ENCODE measurements at places on chromosomes 7 and 10.

DNA sequence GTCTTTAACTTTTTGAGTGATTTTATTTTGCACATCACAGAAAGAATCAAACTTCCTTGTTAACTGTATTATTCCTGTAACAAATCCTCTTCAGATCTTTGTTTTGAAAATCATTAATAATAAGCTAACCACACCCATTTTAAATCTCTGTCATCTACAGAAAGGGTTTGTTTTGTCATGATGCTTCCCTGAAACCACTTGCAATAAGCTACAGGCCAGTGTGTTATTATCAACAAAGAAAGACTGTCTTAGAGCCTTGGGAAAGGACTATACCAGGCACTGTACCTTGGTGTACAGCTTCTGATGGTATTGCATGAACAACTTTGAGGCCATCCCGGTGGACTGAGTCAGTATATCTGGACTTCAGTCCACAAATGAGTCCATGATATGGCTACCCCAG, 145.3 kb upstream of the FAM3C start:
- H3K27ac ChIP-seq: no peak overlapping the region
- H3K4me3 ChIP-seq: no peak overlapping the region
- H3K36me3 ChIP-seq: no peaks in the 10 kb centered on the region
- H3K4me1 ChIP-seq: no peaks in the 10 kb centered on the region

GRCh38 chr7:2105917-2106316, 126.8 kb downstream of the MAD1L1 start:
- H3K36me3 ChIP-seq: no peaks in the 10 kb centered on the region
- no peak overlapping the region for H3K27ac ChIP-seq
- no peak overlapping the region for H3K4me3 ChIP-seq
- peaks cover 17% of the 10 kb centered on the region for H3K4me1 ChIP-seq

DNA sequence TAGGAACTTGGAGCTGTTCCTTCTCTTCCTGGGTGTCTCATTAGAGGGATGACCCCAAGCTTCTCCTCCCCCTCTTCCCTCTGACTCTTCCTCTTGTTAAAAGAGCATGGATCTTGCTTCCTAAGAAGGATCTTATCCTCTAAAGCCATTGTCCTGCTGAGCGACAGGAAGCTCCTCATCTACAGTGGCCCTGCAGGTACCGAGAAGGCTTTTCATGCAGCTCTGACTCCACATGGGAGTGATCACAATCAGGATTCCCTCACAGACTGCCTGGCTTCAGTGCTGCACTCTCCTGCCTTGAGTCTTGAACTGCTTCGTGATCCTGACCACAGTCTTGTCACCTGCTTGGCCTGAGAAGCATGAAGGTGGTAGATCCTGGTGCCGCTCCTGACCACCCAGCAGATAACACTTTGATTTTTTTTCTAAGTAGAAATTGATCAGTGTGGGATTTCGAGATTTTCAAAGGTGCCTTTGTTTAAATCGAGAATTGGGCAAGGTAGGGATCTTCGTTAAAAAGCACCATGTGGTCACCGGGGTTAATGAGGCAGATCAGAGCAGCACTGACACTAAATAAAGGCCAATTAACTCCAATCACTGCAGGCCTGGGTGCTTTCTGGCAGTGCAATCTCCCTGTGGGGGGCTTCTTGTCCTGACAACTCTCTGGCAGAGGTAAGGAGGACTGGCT, 376.4 kb downstream of the NRG3 start:
- H3K27me3 ChIP-seq: no peaks in the 10 kb centered on the region
- H3K36me3 ChIP-seq: no peaks in the 10 kb centered on the region
- no peaks in the 10 kb centered on the region for H3K4me1 ChIP-seq
- no peak for DNase-seq
- H3K27ac ChIP-seq: no peak overlapping the region

DNA sequence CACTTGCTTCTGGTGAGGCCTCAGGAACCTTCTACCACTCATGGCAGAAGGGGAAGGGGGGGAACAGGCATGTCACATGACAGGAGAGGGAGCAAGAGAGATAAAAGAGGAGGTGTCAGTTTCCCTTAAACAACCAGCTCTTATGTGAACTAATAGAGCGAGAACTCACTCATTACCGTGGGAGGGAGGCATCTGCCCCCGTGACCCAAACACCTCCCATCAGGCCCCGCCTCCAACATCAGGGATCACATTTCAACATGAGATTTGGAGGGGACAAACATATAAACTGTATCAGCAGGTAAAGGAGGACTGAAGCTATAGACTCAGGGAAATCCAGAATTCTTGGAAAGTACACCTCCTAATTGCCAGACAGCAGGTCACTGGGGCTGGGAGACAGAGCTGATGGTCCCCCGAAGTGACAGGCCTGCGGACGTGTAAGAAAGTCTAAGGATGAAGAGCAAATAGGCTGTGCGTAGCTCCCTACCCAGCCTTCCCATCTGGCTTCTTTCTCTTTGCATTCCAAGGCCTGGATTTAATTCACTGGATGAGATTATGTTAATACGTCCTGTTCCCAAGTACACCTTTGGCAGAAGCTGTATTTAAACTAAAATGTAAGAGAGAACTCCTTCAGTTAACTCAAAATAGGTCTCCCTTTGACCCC, 186.7 kb upstream of the LYZL2 start:
- no peak overlapping the region for H3K4me3 ChIP-seq
- no peak overlapping the region for H3K27ac ChIP-seq
- H3K27me3 ChIP-seq: no peaks in the 10 kb centered on the region
- peaks cover 4% of the 10 kb centered on the region for H3K4me1 ChIP-seq
- no peaks in the 10 kb centered on the region for H3K36me3 ChIP-seq

GRCh38 chr10:104026762-104027161, 58.9 kb downstream of the COL17A1 start:
- H3K36me3 ChIP-seq: peaks cover 30% of the 10 kb centered on the region
- no peak overlapping the region for H3K27ac ChIP-seq
- DNase-seq: no peak
- H3K27me3 ChIP-seq: no peaks in the 10 kb centered on the region
- H3K4me1 ChIP-seq: no peaks in the 10 kb centered on the region
- H3K4me3 ChIP-seq: no peak overlapping the region

- no peak overlapping the region for H3K4me3 ChIP-seq
- DNase-seq: no peak
- H3K36me3 ChIP-seq: no peaks in the 10 kb centered on the region
- H3K27me3 ChIP-seq: no peaks in the 10 kb centered on the region
- H3K4me1 ChIP-seq: no peaks in the 10 kb centered on the region
Measured at GRCh38 chr10:120415709-120416330, 41.2 kb upstream of the PLPP4 start.

All from CD8-positive, alpha-beta memory T cell (primary cell).